ENCODE measurements at places on chromosomes 11 and 22.

GRCh38 chr11:20360650-20361049 lies 2.9 kb upstream of the HTATIP2 start:
- peak; percentile 3 for DNase-seq

- no peak for DNase-seq
Measured at GRCh38 chr22:33303099-33303498, 244.9 kb upstream of the SYN3 start.

- DNase-seq: no peak
Measured at GRCh38 chr11:126194121-126194543, 17.3 kb downstream of the RPUSD4 start.

DNA sequence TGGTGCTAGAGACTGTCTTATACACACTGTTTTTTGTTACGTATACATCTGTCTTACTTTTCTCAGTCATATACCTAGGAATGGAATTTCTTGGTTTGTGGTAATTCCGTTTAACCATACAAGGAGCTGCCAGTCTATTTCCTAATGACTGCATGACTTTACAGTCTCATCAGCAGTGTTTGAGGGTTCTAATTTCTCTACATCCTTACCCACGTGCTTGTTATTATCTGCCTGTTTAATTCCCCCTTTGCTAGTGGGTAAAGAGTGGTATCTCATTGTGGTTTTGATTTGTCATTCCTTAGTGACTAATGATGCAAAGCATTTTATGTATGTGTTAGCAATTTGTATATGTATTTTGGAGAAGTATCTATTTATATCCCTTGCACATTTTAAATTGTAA lies 1008.0 kb downstream of the FAM181B start:
- DNase-seq: no peak

GRCh38 chr11:34332524-34332923 lies 25.3 kb downstream of the ABTB2 start:
- DNase-seq: no peak

GRCh38 chr11:128660947-128661346 lies 32.9 kb upstream of the FLI1 start:
- no peak for DNase-seq

GRCh38 chr22:31654408-31654807 lies 7.6 kb downstream of the PISD start:
- DNase-seq: no peak

- DNase-seq: no peak
Measured at GRCh38 chr11:66725647-66726046, 3.4 kb downstream of the SPTBN2 start.

DNA sequence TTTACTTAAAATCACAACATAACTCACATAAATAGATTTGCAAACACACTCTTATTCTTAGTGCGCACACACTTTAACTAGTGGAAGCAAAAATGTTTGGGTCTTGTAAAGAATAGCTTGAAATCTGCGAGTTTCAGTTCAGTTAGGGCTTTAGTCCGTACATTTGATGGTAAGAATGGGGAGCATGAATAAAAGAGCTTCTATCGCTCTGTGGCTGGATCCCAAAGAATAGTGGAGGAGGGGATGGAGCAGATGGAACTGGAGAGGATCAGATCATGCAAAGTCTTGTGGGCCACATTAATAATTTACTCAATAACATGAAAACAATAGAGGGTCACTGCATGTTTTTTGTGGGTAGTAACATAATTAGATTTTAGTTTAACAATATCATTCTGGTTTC lies 44.3 kb downstream of the DNHD1 start:
- no peak for DNase-seq

DNA sequence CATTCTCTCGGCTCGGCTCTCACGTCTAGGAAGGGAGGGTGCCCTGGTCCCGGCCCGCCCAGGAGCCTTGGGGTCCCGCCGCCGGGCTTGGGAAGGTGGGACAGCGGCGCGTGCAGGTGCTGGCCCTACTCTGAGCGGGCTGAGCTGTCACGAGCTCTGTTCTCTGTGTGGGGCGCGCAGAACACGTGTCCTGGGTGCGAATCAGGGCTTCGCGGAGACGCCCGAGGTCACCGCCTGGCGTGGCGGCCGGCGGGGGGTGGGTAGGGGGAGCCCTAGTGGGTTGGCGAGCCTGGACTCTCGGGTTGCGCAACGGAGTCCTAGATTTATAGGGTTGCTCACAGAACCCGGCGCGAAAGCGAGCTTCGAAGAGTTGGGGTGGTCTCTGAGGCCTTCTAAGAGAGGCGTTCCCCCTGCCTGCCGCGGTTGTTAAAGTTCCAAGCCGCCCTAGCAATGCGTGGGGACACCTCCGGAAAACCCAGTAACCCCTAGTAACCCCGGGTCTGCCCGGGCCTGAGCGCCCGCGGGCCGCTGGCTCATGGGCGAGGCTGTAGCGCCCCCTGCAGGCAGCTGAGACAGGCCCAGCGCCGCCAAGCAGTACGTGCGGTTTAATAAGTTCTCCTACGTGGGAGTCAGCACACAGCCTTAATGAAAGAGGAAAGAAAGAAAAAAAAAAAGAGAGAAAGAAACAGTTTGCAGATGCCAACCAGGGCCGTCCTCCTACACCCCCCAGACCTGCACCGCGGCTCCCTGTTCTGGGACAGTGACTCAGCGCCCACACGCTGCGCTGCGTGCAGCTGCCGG lies 2.7 kb downstream of the ADM start:
- peak; percentile 76 for DNase-seq

DNA sequence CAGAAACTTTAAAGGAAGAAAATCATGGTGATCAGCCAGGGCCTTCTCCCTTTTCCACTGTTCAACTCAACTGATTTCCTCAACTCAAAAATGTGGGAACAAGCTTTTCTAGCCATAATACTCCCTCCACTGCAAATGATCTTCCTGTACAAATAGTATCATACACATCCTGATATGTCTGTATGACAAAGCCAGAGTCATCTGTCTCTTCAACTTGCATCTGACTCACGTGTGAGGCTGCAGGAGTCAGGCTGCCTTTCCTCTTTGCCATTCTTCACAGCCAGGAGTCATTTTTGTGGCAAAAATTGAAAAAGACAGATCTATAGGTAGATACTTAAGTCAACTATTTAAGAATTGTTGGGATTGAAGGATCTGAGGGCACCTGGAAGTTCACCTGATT lies 13.3 kb downstream of the PATZ1 start:
- no peak for DNase-seq

GRCh38 chr11:65499713-65500386 lies 1.0 kb downstream of the MALAT1 start:
- no peak for DNase-seq

- DNase-seq: peak; percentile 94
Measured at GRCh38 chr11:65416341-65416824, 6.2 kb upstream of the NEAT1 start.

GRCh38 chr11:36213393-36213840 lies 75.8 kb downstream of the COMMD9 start:
- DNase-seq: no peak

- DNase-seq: peak; percentile 40
Measured at GRCh38 chr11:133834682-133835592, 10.4 kb downstream of the SPATA19 start.

DNA sequence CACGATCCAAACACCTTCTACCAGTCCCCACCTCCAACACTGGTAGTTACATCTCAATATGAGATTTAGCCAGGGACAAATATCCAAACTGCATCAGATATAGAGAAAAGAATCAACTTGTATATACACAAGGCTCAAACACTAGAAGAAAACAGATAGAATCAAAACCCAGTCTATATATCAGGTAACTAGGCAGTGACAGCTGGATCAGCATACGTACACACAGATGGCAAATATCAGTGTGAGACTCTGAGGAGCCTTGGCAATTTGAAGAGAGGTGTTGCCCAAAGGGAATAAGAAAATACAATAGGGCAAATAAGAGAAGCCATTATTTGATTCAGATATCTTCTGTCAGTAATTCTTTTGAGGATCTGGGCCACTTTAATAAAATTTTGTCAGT lies 951.3 kb upstream of the CHORDC1 start:
- DNase-seq: no peak

DNA sequence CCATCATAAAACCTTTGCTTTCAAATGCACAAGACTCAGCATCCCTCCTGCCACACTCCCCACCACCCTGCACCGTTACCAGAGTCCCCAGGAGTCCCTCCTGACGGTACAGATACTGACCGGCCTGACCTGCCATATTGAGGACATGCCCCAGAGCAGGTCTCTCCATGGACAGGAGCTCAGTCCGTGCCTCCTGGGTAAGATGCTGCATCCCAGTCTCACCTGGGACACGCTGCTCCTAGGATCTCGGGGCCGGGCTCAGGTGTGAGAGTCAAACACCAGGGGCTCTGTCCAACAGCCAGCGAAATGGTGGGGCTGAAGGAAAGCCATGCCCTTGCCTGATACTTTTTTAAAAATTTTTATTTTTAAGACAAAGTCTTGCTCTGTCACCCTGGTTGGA lies 328.3 kb downstream of the SHANK2 start:
- DNase-seq: no peak

GRCh38 chr11:61352038-61352437 lies 9.6 kb downstream of the CYB561A3 start:
- no peak for DNase-seq

DNA sequence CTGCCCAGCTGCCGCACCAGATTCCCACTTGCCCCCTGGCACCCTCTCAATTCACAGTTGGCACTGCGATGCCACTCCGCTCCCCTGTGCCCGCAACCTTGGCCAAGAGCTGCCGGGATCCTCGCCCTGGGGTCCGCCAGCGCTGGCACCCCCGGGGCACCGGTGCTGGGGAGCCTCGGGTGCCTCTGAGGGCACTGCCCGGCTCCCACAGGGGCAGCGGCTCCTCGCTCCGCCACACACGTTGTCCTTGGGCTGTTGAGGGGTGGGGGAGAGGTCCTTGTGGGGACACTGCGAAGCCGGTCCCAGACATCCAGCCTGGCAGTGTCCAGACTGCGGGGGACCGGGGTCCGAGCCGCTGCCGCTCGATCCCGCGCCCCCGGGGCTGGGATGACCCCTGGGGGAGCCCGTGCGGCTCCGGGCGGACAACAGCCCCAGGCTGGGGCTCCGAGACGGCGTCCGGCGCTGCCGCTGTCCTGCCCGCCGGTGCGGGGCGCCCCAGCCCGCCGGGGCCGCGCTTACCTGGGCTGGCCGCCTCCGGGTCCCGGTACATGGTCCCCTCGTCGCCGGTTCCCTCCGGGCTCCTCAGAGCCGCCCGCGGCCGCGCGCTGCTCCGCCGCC lies 496 bp downstream of the SYT7 start:
- no peak for DNase-seq

GRCh38 chr22:38964989-38965388 lies 7.6 kb downstream of the APOBEC3A start:
- DNase-seq: no peak

DNA sequence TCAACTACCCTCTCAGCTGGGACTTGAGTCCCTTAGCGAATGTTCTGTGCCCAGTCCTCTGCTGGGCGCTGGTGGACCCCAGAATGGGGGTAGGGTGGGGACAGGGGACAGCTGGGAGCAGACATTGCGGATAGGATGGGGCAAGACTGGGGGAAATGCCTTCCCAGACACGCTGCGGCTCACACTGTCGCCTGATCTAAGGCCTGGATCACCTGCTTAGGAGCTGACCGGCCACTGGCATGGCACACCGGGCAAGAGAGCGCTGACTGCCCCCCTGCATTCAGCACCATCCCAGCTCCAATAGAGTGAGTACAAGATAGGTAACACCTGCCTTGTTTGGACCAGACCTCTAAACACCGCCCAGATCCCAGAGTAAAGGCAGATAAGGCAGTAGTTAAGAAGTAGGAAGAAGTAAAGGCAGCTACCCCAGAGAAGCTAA lies 1.4 kb downstream of the ARVCF start:
- DNase-seq: no peak

DNA sequence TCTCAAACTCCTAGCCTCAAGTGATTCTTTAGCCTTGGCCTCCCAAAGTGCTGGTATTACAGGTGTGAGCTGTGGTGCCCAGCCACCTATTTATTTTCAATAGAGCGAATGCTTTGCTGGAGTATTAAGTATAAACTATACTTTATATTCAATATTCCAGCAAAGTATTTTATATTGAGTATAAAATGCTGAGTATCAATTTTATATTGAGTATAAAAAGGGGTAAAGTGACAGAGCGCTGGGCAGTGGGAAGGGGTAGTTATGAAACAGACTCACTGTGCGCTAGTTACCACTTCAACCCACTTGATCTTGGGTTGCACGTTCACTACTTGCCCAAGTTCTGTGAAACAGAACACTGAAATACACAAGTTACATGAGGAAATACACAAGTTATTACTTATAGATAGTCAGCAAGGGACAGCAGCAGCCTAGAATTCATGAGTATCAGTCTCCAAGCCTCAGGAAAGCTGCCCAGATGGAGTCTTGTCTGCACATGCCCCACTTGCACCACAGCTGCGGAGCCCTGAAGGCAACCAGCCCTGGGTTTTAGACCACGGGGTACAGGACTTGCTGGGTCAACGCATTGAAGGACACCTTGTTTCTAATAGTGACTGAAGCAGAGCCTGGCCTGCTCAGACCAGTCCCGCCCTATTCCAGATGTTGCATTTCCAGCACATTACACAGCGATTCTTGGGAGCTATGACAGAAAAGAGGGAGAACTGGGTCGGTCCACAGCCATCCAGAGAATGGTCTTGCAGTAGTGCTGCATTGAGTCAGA lies 51.6 kb upstream of the SYT13 start:
- no peak for DNase-seq

GRCh38 chr11:124199702-124200101 lies 16.6 kb downstream of the OR10D3 start:
- DNase-seq: no peak

GRCh38 chr22:27474711-27475547 lies 326.6 kb downstream of the MN1 start:
- no peak for DNase-seq

- DNase-seq: no peak
Measured at GRCh38 chr11:72229336-72229924, 4.9 kb downstream of the INPPL1 start.

DNA sequence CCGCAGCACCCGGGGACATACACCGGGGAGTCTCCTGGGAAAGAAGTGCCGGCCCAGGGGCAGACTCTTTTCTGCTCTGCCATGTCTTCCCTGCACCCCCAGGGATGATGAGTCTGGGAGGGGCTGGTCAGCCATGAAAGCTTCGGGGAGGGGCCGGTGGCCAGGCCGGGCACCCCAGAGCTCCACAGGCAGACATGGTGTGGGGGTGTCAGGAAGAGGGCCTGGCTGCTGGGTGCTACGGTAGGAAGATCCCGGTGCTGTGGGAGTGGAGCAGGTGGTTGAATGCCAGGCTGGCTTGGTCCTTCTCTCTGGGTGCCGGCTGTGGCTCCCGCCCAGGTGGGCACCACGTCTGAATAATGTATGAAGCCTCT lies 17.4 kb downstream of the LSP1 start:
- no peak for DNase-seq

GRCh38 chr22:27474112-27474571 lies 327.4 kb downstream of the MN1 start:
- no peak for DNase-seq

GRCh38 chr11:95412074-95412473 lies 181.1 kb upstream of the SESN3 start:
- no peak for DNase-seq

- DNase-seq: no peak
Measured at GRCh38 chr11:72631806-72632731, 42.2 kb downstream of the PDE2A start.

Data from stimulated activated CD4-positive, alpha-beta T cell treated with anti-CD3 and anti-CD28 coated beads, Interleukin-12 subunit alpha, Interleukin-12 subunit beta, amount 100 ng/mL, for 48 hours (primary cell).